ENCODE measurements at places on chromosomes 1 and 21. TPM values are rescaled to one million over a fixed set of nuclear protein-coding genes. Genes with fewer than 3 reads are reported as not detected.

GRCh38 chr21:36111238-36111637 is 23.6 kb upstream of the CBR3 start:
- no peaks in the 10 kb centered on the region for H3K36me3 ChIP-seq
- no peak overlapping the region for H3K4me3 ChIP-seq
- H3K27ac ChIP-seq = no peak overlapping the region
- no peak for DNase-seq

GRCh38 chr1:235327559-235328270 is at the start of gene ARID4B:
Gene ARID4B, minus strand, starts transcription at chr1:235328179. Its CDS starts 1,260 bp downstream, at chr1:235326919.
- H3K4me1 ChIP-seq = peaks cover 17% of the 10 kb centered on the region
- no peak within 1 kb of the TSS for H3K27ac ChIP-seq

DNA sequence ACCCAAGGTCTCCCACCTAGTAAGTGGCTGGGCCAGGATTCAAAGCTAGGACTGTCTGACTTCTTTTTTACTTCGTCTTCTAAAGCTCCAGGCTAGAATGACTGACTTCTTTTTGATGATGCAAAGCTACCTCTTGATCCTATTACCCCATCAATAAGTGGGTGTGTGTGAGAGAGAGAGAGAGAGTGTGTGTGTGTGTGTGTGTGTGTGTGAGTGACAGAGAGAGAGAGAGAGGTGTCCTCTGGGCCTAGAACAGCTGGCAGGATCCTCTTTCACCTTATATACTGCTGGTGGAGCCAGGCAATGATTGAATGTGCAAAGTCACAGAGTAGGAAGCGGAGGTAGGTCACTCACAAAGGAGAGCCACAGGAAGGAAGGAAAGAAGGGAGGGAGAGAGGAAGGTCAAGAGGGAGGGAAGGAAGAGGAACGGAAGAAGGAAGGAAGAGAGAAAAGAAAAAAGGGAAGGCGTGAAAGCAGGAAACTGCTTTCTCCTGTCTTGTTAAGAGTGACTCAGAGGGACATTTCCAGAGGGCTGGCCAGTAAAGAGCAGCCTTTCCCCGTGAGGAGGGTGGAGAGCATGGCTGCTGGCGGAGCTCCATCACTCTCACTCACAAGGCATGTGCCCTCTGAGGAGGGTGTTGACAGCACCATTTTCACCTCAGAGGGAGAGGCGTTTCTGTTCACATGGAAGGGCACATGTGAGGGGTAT is 68.9 kb downstream of the CDC7 start:
- no peaks in the 10 kb centered on the region for H3K27me3 ChIP-seq
- H3K36me3 ChIP-seq = no peaks in the 10 kb centered on the region
- H3K4me1 ChIP-seq = no peaks in the 10 kb centered on the region
- no peak for DNase-seq

DNA sequence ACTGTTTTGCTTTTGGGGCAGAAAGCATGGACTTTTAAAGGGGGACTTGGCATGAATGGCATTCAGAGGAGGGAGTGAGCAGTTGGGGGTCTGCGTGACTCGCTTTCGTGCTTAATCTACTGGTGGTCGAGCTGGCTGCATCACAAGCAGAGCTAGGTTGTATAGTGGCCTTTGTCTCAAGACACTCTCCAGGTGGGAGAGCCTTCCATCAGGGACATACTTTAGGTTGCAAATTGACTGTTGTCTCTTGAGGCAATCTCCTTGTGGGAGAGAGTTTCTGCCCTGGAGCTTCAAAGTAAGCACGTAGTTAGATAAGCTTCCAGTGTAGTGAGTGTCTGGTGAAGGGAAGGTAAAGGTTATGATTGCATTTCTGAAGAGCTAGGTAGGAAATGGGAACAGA is 93.9 kb downstream of the C1orf21 start:
- H3K4me1 ChIP-seq = no peaks in the 10 kb centered on the region
- H3K4me3 ChIP-seq = no peak overlapping the region

- H3K4me3 ChIP-seq = no peak overlapping the region
- H3K27me3 ChIP-seq = no peaks in the 10 kb centered on the region
- H3K36me3 ChIP-seq = no peaks in the 10 kb centered on the region
- no peak for DNase-seq
- H3K27ac ChIP-seq = no peak overlapping the region
Observed at GRCh38 chr1:78688697-78689096, 39.1 kb downstream of the IFI44 start.

DNA sequence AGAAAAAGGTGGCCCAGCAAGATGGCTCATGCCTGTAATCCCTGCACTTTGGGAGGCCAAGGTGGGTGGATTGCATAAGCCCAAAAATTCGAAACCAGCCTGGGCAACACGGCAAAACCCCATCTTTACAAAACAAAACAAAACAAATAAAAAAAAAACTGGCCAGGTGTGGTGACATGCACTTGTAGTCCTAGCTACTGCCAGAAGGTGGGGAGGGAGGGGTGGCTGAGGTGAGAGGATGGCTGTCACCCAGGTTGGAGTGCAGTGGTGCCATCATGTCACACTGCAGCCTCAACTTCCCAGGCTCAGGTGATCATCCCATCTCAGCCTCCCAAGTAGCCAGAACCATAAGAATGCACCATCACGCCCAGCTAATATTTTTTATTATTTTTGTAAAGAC is 22.8 kb downstream of the RERE start:
- H3K27ac ChIP-seq = no peak overlapping the region
- no peak overlapping the region for H3K4me3 ChIP-seq
- DNase-seq = peak; percentile 59
- peaks cover 17% of the 10 kb centered on the region for H3K4me1 ChIP-seq

- no peak overlapping the region for H3K4me3 ChIP-seq
- DNase-seq = no peak
- no peak overlapping the region for H3K27ac ChIP-seq
- H3K27me3 ChIP-seq = no peaks in the 10 kb centered on the region
- no peaks in the 10 kb centered on the region for H3K36me3 ChIP-seq
Observed at GRCh38 chr1:201724039-201724765, 104.8 kb upstream of the IPO9 start.

- no peaks in the 10 kb centered on the region for H3K4me1 ChIP-seq
- H3K27me3 ChIP-seq = no peaks in the 10 kb centered on the region
- H3K27ac ChIP-seq = no peak overlapping the region
Observed at GRCh38 chr1:78834201-78834741, 172.3 kb downstream of the ADGRL4 start.

DNA sequence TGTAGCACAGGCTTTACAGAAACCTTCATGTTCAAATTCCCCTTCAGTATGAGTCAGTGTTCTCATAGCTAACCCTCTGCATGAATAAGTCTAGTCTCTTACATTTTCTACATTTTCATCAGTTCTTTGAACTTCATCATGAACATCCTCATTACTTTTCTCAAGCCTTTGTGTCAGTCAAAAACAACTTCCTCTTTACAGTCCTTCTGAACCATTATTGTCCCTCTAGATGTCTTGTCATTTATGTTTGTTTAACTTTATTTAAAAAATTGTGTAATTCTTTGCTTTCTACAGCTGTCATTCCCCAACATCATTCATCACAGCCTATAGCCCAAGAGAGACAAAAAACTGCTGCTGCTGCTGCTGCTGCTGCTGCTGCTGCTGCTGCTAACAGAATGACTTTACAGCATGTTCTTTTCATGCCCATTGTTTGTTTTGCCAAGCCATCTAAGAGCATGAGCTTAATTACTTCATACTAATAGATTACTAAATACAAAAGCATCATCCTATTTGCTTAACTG is 133.1 kb downstream of the LRRC40 start:
- H3K27ac ChIP-seq = no peak overlapping the region
- DNase-seq = no peak
- H3K4me3 ChIP-seq = no peak overlapping the region

DNA sequence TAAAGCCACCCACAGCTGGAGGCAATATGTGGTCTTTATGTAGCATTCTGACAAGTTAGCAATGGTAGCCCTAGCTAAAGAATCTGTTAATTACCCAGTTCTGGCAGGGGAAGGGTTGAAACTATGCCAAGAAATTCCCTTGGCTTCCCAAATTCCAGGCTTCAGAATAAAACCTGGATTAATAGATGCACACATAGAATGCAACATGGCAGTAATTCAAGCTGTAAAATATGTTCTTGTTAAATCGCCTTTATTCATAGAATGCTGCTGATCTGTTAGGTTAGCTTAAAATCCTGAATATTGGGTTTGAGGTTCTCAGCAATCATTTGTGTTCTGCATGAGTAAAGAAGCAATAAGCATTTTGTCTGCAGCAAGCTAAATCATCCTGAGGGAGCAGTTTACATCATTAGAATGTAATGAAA is 80.1 kb downstream of the ZNF326 start:
- no peaks in the 10 kb centered on the region for H3K27me3 ChIP-seq
- H3K36me3 ChIP-seq = no peaks in the 10 kb centered on the region
- no peak for DNase-seq
- H3K4me3 ChIP-seq = no peak overlapping the region
- H3K4me1 ChIP-seq = no peaks in the 10 kb centered on the region

DNA sequence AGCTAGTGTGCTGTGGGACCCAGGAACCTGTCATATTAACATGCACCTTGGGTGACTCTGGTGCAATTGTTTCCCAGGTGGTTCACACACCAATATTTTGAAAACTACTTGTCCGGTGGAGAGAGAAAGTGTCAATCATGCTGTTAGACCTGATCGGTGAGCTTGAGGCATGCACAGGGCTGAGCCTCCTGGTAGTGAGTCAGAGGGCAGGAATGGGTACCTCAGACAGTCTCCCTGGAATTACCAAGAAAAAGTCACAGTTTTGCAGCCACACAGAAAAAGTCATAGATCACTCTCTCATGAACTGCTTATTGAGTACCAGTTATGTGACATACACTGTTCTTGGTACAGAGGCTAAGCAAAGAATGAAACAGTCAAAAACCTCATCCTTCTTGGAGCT is 140.1 kb upstream of the NFIA start:
- peaks cover 9% of the 10 kb centered on the region for H3K4me1 ChIP-seq
- H3K27ac ChIP-seq = no peak overlapping the region
- H3K4me3 ChIP-seq = no peak overlapping the region
- DNase-seq = peak; percentile 28

DNA sequence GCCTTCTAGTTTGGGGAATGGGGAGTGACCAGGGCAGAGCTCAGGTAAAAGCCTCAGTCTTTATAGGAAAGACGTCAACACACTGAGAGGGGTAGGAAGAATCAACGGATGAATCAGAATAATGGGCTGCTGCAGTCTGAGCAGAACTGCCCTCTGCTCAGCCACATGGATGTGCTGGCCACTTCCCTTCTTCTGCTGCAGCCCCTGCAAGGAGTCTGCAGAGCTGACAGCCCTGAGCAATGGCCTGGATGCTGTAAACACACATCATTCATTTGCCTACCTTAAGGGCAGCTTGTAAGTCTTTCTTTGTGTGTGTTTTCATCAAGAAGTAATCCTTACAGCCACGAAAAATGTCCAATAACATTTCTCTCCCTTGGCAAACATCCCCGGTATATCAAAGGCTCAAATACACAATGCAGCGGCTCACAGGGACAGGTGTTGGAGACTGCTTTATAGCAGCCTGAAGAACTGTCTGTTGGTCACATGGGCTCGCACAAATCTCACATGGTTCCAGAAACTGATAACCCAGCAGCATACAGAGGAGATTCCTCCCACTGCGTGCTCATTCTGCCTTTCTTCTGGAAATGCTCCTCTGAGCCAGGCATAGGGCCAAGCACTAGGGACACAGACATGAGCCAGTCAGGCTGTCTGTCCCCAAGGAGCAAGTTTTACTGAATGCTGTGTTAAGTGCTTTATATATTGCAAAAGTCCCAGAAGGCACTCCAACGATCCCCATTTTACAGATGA is 110.1 kb downstream of the HMGB4 start:
- no peaks in the 10 kb centered on the region for H3K27me3 ChIP-seq
- DNase-seq = no peak
- H3K27ac ChIP-seq = no peak overlapping the region
- H3K36me3 ChIP-seq = no peaks in the 10 kb centered on the region
- H3K4me3 ChIP-seq = no peak overlapping the region

- H3K27me3 ChIP-seq = no peaks in the 10 kb centered on the region
- no peak overlapping the region for H3K27ac ChIP-seq
- H3K4me3 ChIP-seq = no peak overlapping the region
- no peaks in the 10 kb centered on the region for H3K4me1 ChIP-seq
- DNase-seq = no peak
Observed at GRCh38 chr1:2300004-2300771, 72.1 kb downstream of the SKI start.

- no peaks in the 10 kb centered on the region for H3K27me3 ChIP-seq
- no peak for DNase-seq
- H3K36me3 ChIP-seq = no peaks in the 10 kb centered on the region
- H3K27ac ChIP-seq = no peak overlapping the region
Observed at GRCh38 chr1:21613072-21613867, 55.9 kb downstream of the RAP1GAP start.

GRCh38 chr1:233695901-233696300 is 82.0 kb downstream of the KCNK1 start:
- no peak for DNase-seq
- H3K4me3 ChIP-seq = no peak overlapping the region
- H3K27ac ChIP-seq = no peak overlapping the region
- H3K36me3 ChIP-seq = no peaks in the 10 kb centered on the region

The FCRL5 gene
- not detected for total RNA-seq

The FLG gene
- not detected for total RNA-seq

The SEMA4A gene
- 0.52 TPM for total RNA-seq

The HLX gene
- total RNA-seq = 0.28 TPM

The CCDC190 gene
- not detected for total RNA-seq

The ZNF683 gene
- not detected for total RNA-seq

The KRTAP20-1 gene
- total RNA-seq = not detected

The OR2L2 gene
- total RNA-seq = 0.16 TPM

The S100A7A gene
- total RNA-seq = not detected

The ZNF281 gene
- total RNA-seq = 31.3 TPM
